NCI-H524 treated with DMSO at 0.1 percent for 48 hours (cell line): ENCODE measurements at places on chromosomes 2 and 18.

GRCh38 chr18:48006415-48007175 is 76.1 kb upstream of the SMAD2 start:
- DNase-seq = no peak

- DNase-seq = no peak
Measured at GRCh38 chr2:232884001-232884421, 13.9 kb downstream of the SNORC start.

DNA sequence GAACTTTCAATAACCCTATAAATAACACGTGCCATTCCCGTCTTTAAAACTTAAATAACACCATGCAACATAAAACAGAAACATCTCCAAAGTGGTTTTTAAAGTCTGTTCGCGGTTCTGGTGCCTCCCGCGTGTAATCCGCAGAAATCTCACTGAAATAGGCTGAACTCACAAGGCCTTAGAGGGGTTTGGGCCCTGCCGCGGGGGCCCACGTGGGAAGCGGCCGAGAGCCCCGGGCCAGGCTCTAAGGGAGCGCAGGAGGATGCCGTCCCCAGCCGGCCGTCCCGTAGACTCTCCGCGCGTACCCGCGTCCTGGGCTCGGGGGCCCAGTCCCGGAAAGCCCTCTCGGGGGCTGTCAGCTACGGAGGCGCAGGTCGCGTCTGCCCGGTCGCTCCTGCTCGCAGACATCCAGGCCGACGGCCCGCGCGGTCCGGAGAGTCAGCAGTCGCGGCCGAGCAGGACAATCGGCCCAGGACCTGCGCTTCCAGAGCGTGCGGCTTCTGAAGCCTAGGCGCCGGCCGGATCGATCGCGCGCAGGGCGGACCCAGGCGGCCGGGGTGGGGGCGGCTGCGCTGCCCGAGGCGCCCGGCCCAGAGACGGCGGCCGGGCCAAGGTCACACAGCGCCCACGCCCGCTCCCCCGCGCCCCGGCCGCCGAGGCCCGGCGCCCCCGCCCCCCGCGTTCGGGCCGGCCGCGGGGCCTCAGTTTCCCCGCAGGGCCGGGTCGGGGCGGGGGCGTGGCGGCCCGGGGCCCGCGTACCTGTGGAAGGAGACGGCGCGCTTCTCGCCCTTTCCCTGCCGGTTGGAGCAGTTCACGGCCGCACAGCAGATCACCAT is 558 bp downstream of the THAP4 start:
- no peak for DNase-seq

GRCh38 chr2:64989126-64989981 is at the start of gene SLC1A4:
Gene SLC1A4 (plus strand): TSS chr2:64989399. CDS start chr2:64989644, 245 bp downstream.
- DNase-seq = no peak

- DNase-seq = no peak
Measured at GRCh38 chr2:220279840-220280239, 652.4 kb downstream of the SLC4A3 start.

DNA sequence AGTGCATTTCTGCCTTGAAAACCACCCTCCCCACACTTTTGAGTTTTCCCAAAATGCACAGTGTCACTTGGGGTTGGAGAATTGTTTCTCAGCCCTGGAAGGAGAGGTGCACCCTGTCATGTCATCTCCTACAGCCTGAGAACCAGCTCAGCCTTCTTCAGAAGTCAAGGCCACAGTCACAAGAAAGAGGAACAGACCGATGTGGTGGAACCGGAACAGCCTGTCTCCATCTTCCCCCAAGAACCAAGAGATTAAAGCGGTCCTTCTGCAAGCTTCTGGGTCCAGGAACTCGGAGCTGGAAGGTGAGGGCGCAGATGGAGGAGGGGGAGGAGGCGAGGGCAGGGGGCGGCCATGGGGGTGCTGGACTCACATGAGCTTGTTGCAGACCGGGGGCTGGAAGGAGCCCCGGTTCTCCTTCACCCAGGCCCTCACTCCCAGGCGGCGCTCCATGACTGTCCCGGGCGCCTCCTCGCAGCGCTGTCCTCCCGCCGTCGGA is 248 bp downstream of the HAAO start:
- DNase-seq = no peak

DNA sequence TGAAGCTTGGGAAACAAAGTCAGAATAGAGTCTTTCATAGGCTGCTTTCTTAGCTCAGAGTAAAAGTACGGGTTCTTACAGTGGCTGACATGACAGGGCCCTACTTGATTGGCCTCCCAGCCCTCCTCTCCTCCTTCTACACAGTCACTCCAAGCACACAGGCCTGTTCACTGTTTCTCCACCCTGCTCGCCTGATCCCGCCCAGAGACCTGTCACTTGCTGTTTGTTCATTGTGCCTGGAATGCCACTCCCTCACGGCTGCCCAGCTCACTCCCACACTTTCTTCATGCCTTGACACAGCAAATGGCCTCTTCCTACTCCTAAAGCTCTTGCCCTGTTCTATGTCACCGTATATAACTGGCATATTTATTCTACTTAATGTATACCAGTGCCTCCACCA is 104.8 kb downstream of the MAP4K4 start:
- no peak for DNase-seq

DNA sequence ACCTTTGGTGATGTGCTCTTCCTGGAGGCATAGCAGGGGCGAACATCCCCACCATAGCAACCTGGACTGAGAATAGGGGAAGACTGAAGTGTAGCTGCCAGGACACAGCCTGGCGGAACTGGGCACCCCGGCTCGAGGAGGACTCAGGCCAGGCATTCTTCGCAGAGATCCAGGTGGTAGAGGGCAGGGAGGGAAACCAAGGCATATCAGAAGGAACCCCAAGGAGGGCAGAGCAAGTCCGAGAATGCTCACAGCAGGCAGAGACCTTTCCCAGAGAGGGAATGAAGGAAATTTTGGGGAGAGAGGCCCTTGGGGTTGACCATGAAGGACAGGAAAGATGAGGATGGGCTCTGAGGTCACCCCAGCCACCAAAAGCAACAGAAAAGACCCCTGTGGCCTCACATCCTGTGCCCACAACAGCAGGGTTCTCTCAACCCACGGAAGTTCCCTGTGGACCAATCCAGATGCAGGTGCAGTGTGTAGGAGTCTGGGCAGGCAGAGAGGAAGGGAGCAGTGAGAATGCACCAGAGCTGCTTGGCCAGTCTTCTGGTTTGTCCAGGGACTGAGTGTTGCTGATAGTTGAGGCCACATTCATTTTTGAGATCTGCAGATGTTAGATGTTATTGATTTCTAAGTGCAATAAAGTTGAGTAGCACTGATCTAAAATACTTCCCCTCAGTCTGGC is 136.9 kb downstream of the PXDN start:
- DNase-seq = no peak

DNA sequence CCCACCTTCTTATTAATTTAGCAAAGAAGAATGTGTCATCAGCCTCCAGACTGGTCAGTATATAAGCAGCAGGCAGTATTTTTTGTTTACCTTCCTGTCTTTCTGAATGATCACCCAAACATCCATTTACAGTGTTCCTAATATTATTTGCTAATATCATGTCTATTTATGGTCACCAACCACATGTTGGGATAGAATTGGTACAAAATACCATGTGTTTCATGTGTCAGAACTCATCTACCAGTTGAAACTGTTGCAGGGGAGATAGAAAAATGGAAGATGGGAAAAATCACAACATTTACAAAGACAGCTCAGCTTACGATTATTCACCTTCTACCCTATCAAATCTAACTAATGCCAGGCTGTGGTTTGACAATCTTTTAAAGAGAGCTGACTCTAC is 66.2 kb downstream of the ANKRD44 start:
- DNase-seq = no peak

DNA sequence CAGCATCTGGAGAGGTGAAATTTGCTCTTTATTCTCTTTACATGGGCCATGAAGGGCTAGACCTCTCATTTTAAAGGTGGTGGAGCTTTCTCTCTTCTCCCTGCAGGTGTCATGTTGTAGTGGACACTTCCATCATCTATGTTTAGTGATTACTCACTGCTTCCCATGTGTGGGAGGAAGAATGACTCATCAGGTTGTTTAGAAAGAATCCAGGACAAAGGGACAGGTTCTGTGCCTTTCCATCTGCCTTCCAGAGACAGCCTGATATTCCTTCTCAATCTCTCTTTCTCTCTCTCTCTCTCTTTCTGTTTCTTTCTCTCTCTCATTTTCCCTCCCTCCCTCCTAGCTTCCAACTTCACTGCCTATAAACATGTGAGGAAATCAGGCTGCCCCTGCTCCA is 38.7 kb downstream of the SCG2 start:
- DNase-seq = no peak

DNA sequence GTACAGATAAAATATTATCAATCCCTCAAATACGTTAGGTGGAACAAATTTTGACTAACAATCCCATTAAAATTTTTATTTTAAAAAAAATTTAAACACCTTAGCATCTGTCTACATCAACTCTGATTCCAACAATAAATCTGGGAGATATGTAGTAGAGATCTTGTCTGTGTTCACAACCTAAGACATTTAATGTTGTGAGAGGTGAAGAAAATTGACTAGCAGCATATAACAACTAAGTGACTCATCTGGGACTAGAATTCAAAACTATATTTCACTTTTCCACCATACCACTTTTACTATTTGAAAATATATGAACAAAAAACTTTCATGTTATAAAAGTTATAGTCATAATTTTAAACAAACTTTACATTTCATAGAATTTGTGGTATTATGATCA is 97.9 kb downstream of the ATAD2B start:
- DNase-seq = no peak

GRCh38 chr2:21757805-21758430 is 634.1 kb downstream of the TDRD15 start:
- DNase-seq = no peak

GRCh38 chr2:196205011-196205766 is 33.8 kb upstream of the STK17B start:
- no peak for DNase-seq

DNA sequence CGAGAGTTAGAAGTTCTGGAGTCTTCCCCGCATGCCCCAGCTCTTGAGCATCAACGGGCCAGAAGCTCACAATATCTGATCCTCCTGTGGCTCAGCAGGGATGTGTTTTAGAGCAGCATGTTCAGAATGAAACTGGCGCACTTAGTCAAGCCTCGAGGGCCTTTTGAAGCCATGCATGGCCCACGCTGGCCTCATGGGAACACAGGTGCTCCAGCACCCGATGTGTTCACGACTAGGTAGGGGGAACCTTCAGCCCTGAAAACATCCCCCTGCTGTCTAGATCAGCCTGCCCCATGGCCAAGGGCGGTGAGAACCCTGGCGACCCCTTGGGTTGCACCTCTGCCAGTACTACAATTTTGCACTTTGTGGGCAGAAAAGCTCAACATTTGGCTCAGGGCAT is 32.8 kb downstream of the MSH6 start:
- DNase-seq = no peak

DNA sequence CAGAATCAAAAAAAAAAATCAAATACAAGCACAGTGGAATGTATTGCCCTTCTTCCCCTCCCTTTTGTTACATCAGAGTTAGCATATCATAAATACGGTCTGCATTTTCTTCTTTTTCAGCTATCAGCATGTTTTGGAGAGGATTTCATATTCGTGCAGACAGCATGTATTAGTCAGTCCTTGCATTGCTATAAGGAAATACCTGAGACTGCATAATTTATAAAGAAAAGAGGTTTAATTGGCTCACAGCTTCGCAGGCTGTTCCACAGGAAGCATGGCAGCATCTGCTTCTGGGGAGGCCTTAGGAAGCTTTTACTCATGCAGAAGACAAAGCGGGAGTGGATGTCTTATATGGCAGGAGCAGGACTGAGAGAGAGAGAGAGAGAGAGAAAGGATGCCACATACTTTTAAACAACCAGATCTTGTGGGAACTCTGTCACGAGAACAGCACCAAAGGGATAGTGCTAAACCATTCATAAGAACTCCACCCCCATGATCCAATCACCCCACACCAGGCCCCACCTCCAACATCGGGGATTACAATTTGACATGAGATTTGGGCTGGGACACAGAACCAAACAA is 8.9 kb downstream of the IL1B start:
- no peak for DNase-seq

DNA sequence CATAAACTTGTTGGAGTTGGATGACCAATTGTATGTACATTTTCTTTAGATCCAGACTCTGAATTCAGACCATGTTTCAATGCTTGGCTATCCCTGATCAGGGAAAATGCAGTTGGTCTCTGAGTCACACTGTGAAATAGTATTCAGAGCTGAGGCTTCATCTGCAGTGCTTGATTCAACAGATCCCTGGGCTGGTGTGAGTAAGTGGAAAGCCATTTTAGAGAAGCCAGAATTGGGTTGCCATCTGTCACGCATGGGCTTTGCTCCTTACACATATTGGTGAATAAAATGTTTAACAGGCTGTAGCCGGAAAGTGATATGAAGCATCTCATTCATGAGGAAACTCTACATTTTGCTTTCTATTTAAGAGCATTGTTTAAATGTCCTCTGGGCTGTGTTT is 50.0 kb upstream of the ACYP2 start:
- DNase-seq = peak; percentile 17

DNA sequence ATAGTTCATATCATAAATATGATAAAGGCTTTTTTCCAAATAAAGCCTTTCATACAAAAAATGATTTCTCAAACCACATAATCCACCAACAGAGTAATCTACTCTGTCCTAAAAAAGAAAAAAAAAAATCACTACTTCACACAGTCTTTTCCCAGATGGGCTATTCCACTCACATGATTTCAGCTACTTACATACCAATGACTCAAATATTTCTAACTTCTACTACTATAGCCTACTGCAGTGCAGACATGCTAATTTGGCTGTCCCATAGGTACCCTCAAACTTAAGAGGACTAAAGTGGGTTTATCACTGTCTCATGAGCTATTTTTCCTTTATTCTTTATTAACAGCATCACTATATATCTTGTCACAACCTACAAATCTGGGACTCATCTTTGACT is 57.4 kb downstream of the SLC66A3 start:
- DNase-seq = no peak

- DNase-seq = no peak
Measured at GRCh38 chr2:126736133-126736874, 80.3 kb downstream of the GYPC start.

DNA sequence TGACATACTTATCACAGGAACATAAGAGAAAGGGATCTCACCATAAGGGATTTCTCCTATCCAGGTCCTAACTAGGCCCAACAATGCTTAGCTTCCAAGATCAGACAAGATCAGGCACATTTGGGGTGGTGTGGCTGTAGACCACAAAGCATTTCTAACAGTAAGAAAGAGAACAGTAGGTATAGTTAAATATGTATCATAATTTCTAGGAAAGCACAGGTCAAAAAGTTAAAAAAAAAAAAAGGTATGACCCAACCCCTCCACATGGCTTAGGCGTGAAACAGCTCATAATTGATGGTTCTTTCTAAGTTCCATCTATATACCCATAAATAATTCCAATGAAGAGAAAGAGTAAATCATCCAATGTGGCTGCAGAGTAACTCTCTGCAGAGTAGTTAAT is 6.9 kb downstream of the PRKD3 start:
- no peak for DNase-seq

GRCh38 chr2:100870652-100871531 is 51.0 kb downstream of the NPAS2 start:
- no peak for DNase-seq
